Immature natural killer cell (primary cell): ENCODE measurements at places on chromosomes 12 and 14. TPM values are rescaled to one million over a fixed set of nuclear protein-coding genes. Genes with fewer than 3 reads are reported as not detected.

DNA sequence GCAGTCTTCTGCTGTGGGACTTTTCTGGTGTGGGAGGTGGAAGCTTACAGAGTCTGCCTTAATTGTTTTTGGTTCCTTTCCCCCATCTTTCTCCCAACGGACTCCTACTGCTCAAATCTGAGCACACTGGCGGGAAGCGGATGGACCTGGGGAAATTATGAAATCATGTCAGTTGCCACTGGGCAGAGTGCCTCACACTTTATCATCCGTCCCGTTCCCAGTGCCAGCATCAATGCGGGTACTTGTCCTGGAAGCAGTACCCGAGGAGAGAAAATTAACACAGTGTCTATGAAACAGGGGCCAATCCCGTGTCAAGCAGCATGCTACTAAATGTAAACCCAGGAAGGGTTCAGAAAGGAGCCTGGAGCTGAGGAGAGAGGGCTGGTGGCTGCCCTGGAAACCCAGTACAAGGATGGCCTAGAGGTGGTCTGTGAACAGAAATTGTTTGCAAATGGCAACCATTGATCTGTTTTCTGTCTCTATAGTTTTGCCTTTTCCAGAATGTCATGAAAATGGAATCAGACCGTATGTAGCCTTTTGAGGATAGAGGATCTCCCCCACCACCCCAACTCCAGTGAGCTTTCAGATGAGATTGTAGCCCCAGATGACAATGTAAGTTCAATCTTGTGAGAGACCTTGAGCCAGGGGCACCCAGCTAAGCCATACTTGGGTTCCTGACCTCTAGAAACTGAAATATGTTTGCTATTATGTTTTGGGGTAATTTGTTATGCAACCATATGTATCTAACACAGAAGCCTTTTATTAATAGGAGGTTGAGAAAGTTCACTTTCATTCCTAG lies 908 bp upstream of the CDKL1 start:
- H3K27me3 ChIP-seq: peaks cover 6% of the 10 kb centered on the region
- H3K27ac ChIP-seq: peak overlapping the region; percentile 80
- peaks cover 18% of the 10 kb centered on the region for H3K4me1 ChIP-seq
- no peak for DNase-seq

GRCh38 chr12:92503971-92504593 lies 198.7 kb upstream of the PLEKHG7 start:
- H3K27ac ChIP-seq: no peak overlapping the region
- H3K27me3 ChIP-seq: peaks cover 2% of the 10 kb centered on the region
- DNase-seq: no peak
- H3K4me3 ChIP-seq: no peak overlapping the region
- H3K4me1 ChIP-seq: peaks cover 18% of the 10 kb centered on the region

DNA sequence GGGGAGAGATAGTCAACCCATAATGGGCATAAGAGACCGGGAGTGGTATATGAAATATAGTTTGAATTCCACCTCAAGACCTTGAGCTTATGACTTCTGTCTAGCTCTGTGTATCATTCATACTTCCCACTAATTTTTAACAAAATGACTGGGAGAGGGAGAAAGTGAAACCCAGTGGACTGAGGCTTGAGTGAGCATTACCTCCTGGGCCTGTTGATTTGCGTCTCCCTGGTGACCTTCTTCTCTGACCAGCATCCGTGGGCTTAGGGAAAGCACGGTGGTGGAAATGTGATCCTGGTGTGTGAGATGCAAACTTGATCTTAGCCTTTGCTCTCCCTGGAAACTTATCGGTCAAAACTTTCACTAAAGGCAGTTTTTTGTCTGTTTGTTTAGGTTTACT lies 207.9 kb upstream of the BCL2L14 start:
- H3K4me3 ChIP-seq: no peak overlapping the region
- DNase-seq: no peak
- no peak overlapping the region for H3K27ac ChIP-seq
- H3K27me3 ChIP-seq: no peaks in the 10 kb centered on the region
- peaks cover 20% of the 10 kb centered on the region for H3K4me1 ChIP-seq

Gene GPR162
- polyA plus RNA-seq: not detected

Gene KRT85
- not detected for polyA plus RNA-seq

Gene TEX52
- polyA plus RNA-seq: not detected
